ENCODE measurements at places on chromosomes 16 and 17. TPM values are rescaled to one million over a fixed set of nuclear protein-coding genes. Genes with fewer than 3 reads are reported as not detected.

- no peak for DNase-seq
These were observed 78.6 kb upstream of the ZNF469 start for GRCh38 chr16:88303890-88304819.

DNA sequence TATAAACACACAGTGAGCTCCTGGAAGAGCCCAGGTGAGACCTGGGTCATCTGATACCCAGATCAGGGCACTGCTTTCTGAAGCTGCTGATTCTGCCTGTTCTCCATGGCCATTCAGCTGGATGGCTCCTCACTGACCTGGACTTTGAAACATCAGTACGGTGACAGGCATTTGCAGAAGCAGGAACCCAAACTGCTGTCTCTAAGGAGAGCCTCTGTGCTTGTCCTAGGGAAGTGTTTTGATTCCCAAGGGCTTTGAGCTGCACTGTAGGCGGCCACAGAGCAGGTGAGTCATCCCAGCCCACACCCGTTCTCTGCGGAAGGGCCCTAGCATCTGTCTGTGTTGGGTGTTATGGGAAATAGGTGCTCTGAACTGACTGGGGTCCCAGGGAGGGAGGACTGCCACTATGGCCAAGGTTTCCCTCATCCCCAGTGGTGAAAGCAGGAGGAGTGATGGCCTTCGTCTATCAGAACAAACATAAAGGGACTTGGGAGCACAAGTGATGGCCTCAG lies 60.7 kb upstream of the ADCY9 start:
- no peak for DNase-seq

DNA sequence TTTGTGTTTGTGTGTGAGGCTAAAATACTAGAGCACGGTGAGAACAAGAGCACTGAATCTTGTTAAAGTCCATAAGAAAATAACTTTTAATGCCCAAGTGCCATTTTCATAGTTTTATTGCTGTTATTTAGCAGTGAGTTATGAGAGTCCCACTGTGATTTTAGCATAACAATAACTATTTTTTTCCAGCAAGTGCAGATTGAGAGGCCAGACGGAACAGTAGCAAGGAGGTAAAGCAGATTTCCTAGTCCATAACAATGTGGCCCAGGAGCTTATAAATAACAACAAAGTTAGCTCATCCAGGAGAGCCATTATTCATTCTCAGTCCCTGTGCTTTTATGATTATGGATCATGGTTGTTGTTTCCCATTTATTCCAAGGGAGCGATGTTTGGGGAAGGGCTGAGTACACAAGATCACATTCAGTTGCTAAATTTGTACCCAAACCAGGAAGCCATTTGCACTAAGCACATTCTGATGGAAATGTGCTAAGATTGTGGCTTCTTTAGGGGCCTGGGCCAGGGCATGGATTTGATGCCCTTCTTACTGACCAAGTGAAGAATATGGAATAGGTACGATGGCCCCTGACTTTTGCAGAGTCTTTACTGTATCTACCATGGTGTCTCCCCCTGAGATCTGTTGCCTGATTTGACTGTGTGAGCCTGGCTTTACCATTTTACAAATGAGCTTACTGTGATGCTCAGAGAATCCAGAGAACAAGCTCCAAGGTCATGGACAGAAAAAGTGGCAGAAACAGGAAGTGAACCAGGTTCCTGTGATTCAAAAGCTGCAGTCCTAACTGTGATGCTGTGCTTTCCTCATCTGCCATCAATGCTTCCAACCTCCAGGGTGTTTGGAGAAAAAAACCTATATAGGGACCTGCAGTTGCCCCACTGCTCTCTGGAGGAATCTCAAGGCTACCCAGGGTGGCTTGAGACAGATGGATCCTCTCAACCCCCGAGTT lies 204.7 kb upstream of the HSBP1 start:
- DNase-seq, result no peak

PHOSPHO1 gene
- 0.22 TPM for total RNA-seq

- peak; percentile 79 for DNase-seq
These were observed at the start of gene TLCD3B for GRCh38 chr16:30030841-30031413. Gene TLCD3B, minus strand, starts transcription at chr16:30031271. Its CDS starts 744 bp downstream, at chr16:30030527.

DNA sequence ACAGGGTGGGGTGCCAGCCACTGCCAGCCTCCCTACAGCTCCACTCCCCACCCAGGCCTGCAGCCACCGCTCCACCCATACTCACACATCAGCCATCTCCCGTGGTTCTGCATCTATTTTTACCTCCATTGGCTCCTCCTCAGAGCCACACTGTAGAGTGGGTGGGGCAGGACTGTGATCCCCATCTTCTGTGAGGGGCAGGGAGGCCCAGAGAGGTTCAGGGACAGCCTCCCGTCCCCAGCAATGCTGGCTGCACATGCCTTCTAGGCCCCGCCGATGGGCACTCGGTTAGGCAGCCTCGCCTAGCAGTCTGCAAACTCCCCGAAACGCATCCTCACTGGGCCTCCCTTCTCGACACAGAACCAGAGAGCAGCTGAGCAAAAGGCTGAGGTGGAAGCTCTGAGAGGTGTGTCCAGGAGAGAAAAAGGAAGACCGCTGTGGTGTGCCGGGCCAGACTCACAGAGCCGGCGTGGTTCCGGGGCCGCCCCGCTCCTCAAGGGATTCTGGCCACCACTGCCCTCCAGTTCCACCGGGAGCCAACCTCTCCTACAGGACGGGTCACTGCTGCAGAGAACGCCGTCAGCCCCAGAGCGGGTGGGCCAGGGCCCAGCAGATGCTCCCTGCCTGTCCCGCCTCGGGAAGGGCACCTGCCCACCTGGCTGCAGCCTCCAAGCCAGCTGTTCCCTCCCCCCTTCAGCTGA lies 71.9 kb downstream of the ABR start:
- no peak for DNase-seq

DNA sequence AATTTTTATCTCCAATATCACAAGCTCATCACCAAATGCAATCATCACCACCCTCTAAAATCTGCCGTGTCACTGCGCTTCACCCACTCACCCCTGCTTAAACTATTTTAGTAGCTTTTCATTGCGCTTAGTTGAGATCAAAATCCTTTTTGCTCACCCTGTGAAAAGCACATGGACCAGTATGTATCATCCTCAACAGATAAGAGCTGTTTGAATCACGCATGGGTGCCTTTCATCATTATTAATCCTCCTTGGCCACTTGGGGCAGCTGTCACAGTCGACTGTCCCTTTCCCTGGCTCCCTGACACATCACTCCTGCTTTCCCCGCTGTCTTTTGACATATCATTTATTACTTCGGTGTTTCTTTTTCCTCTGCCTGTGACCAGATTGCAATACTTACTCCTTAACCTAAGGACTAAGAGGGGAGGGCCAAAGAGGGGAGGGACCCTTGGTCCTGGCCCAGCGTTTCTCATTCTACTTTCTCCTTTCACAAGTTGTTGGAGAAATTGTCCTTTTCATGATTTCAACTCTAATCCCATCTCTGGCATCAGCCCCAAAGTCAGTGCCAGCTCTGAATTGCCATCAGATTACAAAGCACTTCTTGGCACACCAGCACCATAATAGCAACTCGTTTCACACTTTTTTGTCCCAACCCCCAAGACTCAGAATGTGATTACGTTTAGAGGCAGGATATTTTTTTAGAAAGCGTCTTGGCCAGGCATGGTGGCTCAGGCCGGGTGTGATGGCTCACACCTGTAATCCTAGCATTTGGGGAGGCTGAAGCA lies 8.6 kb upstream of the KDM6B start:
- DNase-seq, result no peak

- DNase-seq, result peak; percentile 25
These were observed 33.8 kb downstream of the EPN2 start for GRCh38 chr17:19270704-19271611.

DNA sequence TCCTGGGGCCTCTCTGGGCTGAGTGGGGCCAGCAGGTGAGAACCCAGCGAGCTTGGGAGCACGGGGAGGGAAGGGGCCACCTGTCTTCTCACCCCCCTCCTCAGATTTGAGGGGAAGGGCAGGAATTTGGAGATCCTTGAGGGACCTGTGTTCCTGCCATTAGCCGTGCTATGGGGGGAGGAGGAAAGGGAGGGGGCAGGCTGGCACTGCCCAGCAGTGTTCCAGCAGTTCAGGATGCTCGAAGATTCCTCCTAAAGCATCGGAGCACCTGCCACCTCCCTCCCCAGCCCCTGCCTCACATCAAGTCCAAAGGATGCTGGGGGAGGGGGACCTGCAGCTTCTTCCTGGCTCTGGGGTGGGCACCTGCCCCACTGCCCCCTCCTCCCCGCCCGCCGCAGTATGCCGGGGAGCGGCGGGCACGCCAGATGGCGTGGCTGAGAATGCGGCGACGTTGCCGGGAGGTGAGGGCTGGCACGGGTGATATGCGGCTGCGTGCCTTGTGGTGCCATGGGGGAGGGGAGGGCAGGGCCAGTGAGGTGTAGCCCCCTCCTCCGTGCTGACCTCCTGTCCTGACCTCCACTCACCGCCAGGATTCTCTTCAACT lies 4.7 kb upstream of the NEUROD2 start:
- no peak for DNase-seq

DNA sequence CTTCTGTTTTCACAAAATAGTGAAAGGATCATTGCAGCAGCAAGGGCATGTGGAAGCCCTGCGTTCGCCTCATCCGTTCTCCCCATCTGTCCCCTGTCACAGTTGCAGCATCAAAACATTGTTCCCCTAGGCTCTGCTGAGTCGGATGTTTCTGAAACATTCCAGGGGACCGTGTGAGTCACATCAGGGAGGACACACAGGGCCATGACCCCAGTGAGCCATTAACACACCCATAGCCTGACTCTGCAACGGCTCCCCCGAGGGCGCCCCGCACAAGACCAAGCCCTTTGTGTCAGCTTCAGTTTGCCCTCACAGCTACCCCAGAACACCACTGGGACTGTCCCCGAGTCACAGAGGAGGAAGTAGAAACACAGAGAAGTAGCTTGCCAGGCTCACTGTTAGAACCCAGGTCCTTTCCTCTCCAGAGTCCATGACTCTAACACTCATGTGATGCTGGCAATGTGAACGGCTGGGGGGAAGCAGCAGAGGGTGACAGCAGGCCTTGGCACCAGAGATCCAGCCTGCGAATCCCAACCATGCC lies 63.3 kb upstream of the HSBP1 start:
- no peak for DNase-seq

DNA sequence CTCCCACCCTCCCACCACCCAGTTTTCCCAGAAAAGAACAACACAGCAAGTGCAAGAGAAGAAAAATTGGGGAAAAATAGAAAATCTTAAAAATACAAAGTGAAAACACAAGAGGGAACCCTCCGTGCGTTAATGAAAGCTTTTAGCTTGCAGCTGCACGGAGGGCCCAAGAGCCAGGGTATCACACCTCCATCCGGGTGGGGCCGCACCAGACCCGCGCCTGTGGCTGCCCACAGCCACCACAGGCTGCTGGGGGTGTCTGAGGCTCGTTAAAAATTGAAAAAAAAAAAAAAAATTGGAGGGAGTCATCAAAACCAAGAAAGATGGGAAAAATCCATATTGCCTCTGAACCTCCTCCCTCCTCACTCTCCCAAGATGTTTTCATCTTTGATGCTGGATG lies 18.6 kb downstream of the ENGASE start:
- no peak for DNase-seq

ANKS4B gene
- not detected for total RNA-seq

GRCh38 chr17:13362341-13363122 lies 239.2 kb downstream of the HS3ST3A1 start:
- DNase-seq, result no peak

DNA sequence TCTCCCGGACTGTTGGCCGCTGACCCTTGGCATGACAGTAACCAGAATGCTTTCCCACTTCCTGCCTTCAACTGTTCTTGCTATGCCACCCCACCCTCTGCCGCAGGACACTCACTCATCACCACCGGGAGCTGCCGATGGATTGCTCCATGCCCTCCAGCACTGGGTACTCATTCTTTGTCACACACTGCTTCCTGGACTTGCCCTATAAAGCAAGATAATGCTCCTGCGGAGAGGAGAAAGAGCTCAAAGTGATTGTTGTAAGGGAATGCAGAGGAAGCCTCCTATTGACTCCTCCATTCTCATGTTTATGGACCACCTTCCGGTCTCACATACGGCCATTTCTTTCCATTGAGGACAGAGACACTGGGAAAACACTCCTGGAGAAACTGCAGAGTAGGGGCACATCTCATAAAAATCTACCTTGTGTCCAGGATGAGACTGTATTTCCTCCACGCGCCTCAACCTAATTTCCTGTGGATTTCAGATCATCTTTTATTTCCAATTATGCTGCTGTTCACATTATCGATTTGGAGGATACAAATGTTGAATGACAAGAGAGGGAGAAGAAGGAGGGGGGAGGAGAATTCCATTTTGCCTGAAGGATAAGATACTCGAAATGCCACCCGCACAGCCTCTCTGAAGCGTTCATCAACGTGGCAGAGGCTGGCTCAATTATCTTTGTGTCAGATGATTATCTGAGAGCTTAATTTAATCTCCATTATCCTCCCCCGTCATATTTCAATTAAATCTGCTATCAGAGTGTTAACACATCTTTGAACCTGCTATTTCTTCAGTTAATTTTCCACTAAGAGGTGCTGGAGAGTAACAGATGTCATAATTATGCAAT lies 486.1 kb upstream of the SALL1 start:
- no peak for DNase-seq

Measured in glutamatergic neuron (in vitro differentiated cells).